GM19239 (cell line): ENCODE measurements at places on chromosomes 4 and X.

DNA sequence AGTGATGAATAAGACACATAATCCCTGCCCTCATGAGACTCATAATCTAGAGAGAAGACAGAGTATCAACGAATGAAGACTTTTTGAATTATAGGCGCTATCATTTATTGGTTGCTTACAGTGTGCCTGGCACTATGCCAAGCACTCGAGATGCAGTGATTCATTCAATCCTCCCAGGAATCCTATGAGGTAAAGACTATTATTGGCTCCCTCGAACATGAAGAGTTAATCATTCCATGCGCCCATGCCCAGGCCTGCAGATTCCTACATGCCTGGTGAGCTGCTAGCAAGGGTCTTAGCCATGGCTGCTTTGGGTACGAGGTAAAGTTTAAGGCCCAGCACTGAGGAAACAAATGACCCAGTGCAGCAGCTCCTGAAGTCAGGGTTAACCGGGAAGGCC lies 47.0 kb downstream of the TEX13B start:
- no peak for DNase-seq

GRCh38 chr4:34516524-34516923 lies 1727.8 kb downstream of the ARAP2 start:
- no peak for DNase-seq

GRCh38 chrX:143873343-143873742 lies 10.5 kb upstream of the UBE2NL start:
- no peak for DNase-seq

- no peak for DNase-seq
Observed at GRCh38 chr4:182486881-182487280, 243.7 kb downstream of the TENM3 start.

DNA sequence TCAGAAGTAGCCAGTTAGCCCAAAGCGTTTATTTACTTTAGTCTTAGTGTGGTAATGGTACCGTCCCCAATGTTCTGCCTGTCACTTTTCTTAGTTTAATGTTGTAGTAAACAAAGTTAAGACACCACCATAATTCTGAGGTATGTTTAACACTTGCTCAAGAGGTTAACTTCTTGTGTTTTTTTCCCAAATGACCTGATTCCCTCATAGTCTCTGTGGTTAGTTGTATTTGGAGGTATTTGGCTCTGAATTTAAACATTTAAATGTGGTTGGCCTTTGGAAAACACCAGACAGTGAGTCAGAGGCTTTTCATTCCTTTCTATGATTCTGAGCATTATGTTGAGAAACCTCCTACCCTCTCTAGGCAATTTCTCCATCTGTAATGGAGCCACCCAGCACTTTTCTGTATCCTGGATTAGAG lies 47.9 kb downstream of the CXCL1 start:
- no peak for DNase-seq

DNA sequence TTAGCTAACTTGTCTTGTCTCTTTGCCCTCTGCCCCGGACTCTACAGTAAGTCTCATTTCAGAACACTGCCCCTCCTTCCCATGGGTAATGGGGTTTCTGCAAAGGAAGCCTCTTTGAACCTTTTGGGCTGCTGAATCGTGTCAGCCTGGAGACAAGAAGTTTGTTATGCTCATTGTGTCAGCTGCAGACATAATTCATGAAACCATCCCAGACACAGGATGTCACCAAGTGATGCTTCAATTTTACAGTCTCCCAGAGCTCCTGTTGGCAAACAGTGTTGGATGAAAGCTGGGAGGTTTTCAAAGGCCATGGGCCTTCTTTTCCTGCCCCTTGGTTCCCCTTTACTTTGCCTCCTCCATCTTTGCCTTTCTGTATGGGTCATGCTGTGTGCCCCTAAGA lies 223.1 kb upstream of the TAPT1 start:
- DNase-seq = no peak
